ENCODE measurements at places on chromosomes 6 and 20. TPM values are rescaled to one million over a fixed set of nuclear protein-coding genes. Genes with fewer than 3 reads are reported as not detected.

CDH26 gene
- total RNA-seq, result 2.4 TPM

TMEM200A gene
- total RNA-seq, result 0.53 TPM

DNA sequence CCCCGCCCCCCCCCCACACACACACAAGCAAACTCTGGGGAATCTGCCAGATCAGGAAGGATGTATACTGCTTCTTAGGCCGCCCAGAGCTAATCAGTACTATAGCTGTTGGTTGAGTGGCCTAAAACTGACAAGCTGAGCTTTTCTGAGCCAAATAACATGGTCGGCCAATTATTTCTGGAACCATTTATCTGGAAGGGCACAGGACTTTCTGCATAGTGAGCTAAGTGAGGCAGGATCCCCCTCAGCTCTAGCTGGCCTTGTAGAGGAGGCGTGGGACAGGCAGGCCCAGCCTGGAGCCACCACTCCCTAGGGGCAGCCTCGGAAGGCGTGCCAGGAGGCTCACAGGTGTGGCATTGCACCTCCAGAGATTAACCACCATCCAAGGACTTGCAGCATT is 200.1 kb downstream of the TMEM242 start:
- DNase-seq, result no peak

RAD21L1 gene
- 0.21 TPM for total RNA-seq

DNA sequence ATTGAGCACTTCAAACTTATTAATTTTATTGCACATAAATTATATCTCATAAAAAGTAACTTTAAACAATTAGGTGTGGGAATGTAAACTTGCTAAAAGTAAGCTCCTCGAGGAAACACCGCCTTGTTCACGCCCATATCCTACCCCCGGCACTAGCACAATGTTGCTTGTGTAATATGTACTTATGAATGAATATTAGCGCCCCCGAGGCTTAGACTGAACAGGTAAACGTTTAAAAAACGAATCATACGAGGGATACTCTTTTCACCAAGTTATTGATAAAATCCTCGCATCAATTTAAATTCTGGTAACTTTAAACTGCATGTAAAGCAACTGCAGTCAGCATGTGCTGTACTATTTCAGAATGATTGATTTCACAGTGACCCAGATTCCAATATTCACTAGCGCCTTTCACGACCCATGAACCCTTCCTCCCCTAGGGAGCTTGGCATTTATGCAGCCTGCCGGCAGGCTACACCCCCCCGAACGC is 637 bp downstream of the TFB1M start:
- no peak for DNase-seq

- peak; percentile 36 for DNase-seq
Measured at GRCh38 chr20:836190-836589, 2.7 kb downstream of the FAM110A start.

BPIFA1 gene
- total RNA-seq, result not detected

MDC1 gene
- total RNA-seq, result 127 TPM

- DNase-seq, result no peak
Measured at GRCh38 chr6:6583836-6584235, 4.7 kb upstream of the LY86 start.

TRIM15 gene
- total RNA-seq, result 0.95 TPM

- peak; percentile 63 for DNase-seq
Measured at GRCh38 chr6:40308533-40309306, 278.4 kb downstream of the LRFN2 start.

DNA sequence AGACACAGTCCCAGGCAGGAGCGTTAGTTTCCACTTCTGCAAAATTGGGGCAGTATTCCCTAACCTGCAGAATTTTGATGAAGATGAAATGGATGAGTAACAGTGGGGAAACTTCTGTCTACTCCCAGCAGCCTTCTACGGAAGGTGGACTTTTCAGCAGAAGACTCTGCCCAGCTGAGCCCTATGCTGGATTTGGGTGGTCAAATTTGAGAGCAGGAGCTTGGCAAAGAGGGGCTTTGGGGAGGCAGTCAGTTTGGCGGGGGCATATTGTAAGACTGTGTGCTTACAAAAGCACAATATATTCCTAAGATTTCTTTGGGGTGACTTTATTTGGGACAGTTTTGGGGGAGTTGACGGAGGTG is 5.4 kb upstream of the SDCBP2 start:
- no peak for DNase-seq

DNA sequence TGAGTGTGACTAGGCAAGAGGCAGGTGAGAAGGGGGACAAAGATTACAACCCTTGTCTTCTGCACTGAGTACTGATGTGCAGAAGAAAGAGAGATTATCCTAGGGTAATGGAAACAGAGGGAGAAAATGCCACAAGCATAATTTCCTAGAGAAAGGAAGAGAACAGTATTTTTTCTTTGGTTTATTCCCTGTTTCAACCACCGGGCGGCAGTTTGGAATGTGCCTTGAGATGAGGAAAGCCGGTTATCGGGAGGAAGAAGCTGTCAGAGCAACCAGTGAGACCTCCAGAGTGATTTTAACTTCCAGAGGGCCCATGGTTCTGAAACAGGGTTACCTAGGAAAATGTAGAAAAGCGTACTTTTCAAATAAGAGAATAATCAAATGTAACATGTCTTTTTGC is 121.4 kb downstream of the REV3L start:
- no peak for DNase-seq

- DNase-seq, result no peak
Measured at GRCh38 chr6:19424853-19425252, 412.3 kb upstream of the ID4 start.

DNA sequence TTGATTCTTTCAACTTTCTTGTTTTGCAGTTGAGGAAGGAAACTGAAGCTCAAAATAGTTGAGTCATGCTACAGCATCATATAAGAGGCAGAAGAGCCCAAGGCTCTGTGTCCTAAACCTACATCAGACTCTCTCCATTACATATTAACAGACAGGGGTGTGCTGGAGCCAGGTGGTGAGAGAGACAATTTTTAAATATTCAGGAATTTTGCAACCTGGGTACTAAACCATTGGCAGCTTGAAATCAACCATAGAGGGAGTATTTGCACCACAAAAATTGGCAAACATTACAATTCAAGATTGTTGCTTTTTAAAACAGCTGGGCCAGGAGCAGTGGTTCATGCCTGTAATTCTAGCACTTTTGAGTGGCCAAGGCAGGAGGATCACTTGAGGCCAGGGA is 65.8 kb upstream of the SOX4 start:
- no peak for DNase-seq

C6orf52 gene
- total RNA-seq, result 4.4 TPM

GRCh38 chr6:110786696-110787095 is 28.6 kb downstream of the CDK19 start:
- DNase-seq, result no peak

DNA sequence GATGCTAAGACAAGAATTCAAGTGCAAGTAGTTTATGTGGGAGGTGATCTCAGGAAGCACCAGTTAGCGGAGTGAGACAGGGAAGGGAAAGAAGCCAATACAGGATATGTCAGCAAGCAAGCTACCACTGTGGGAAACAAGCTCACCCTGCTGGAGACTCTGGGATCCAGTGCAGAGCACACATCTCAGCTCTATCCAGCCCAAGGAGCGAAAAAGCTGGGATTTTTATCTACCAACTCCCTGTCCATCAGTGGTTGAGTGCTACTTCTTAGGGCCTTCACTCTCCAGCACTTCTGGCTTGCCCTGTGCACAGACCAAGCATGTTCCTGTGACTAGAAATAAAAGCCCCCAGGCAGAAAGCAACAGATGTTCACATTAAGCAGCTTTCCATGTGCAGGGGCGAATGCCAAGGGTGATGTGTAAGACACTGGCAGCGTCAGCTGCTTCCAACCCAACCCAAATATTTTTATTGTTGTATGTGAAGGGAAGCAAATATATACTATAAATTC is 10.8 kb upstream of the RNF24 start:
- DNase-seq, result no peak

HTR1E gene
- not detected for total RNA-seq

DNA sequence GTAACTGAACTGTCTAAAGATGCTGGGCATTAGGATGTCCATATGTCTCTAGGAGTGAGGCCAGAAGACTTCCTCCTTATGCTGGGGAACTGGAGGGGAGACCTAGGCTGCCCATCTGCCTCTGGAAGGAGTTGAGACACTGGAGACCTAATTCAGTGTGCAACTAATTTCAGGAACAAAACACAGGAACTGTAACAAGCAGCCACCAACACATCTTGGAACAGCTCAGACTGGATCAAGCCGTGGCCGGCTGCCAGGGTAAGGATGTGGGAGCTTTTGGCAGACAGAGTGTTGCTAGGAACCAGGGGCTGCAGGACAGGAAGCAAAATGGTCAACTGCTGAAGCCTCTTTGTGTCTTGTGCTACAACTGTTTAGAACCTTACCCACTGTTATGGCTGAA is 16.4 kb upstream of the MAS1 start:
- no peak for DNase-seq

KIFC1 gene
- total RNA-seq, result 96.3 TPM

GRCh38 chr20:48317578-48317977 is 510.2 kb downstream of the PREX1 start:
- no peak for DNase-seq

- DNase-seq, result no peak
Measured at GRCh38 chr6:66245231-66245630, 538.2 kb upstream of the EYS start.

DNA sequence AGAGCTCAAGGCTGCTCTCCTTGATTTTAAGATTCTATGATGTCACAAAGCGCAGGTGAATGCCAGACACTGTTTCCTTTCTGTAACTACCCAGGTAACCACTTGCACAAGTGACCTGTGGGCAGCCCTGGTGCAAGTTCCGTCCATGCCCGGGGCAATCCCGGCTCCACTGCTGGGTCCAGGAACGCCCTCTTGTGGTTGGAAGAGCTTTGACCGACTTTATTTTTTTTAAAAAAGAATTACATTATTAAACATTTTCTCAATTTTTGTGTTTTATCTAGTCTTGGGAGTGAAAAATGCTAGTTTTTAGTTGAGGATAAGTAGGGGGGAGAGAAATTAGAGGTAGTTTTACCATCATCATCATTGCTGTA is 695.2 kb downstream of the QKI start:
- DNase-seq, result no peak

KHDC1L gene
- not detected for total RNA-seq

SNAP91 gene
- not detected for total RNA-seq

GRCh38 chr6:38279423-38279822 is 360.3 kb downstream of the BTBD9 start:
- DNase-seq, result no peak

FAM217A gene
- total RNA-seq, result not detected

- DNase-seq, result no peak
Measured at GRCh38 chr20:15039088-15039752, 701.8 kb upstream of the FLRT3 start.

GRCh38 chr20:45433316-45433715 is 17.4 kb downstream of the PIGT start:
- DNase-seq, result no peak

DNA sequence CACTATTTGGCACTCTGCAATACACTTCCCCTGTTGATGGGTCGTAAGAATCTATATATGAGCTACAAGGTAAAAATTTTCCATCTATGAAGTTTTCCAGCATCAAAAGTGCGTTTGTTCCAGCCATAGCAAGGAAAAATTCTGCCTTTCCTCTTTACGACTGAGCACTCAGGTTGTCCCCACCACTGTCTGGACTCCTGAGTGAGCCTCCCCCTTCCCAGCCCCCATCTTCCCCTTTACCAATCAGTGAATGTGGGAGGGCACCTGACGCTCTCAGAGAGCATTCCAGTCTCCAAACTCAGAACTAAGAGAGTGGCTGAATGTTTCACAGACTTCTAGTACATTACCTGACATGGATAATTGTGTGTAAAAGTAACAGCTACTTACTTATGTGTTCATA is at the start of gene ALDH8A1:
TSS of gene ALDH8A1 (minus strand) at position 175 of the 400 bp plus-strand sequence. CDS start at position 127, 48 bp downstream.
- no peak for DNase-seq

GRCh38 chr6:125754566-125754965 is 5.1 kb downstream of the HEY2 start:
- no peak for DNase-seq

CAPN11 gene
- total RNA-seq, result not detected

GRCh38 chr6:6891125-6891721 is 216.5 kb upstream of the RREB1 start:
- DNase-seq, result no peak

GRCh38 chr20:61119794-61120410 is 132.2 kb upstream of the CDH4 start:
- no peak for DNase-seq

- DNase-seq, result no peak
Measured at GRCh38 chr6:12950976-12951375, 234.4 kb downstream of the PHACTR1 start.

HSPA12B gene
- not detected for total RNA-seq

TNNC2 gene
- total RNA-seq, result 0.49 TPM

GRCh38 chr6:53750052-53750650 is 44.7 kb upstream of the LRRC1 start:
- no peak for DNase-seq

PTCRA gene
- total RNA-seq, result not detected

- peak; percentile 73 for DNase-seq
Measured at GRCh38 chr20:13546497-13547131, 92.1 kb downstream of the TASP1 start.

DNA sequence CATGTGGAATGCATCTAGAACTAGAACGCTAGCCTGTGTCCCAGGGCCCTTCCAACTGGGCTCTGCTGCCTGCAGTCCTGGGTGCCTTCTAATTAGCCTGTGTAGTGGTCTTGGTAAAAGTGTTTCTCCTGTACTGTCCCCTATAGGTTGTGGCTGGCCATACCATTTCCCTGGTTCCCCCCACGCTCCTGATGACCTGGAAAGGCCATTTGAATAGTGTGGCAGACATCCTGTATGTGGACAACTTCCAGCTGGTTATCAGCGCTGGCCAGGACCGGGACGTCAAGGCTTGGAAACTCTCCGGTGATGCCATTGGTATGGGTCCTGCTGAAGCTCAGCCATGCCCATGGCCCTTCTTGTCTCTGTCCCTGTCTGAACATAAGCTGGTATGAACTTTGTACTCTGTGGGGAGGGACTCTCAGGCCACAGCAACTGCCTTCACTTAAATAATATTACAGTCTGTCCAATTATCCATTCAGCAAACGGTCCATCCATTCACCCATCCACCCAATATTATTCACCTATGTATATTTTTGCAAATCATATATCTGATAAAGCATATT is 60.7 kb downstream of the SUN5 start:
- no peak for DNase-seq

- DNase-seq, result peak; percentile 38
Measured at GRCh38 chr6:167826896-167827582, at the start of gene AFDN. AFDN (plus strand) TSS chr6:167826911; CDS start chr6:167827133, 222 bp downstream.

- no peak for DNase-seq
Measured at GRCh38 chr6:54981647-54982046, 135.1 kb downstream of the FAM83B start.

DNA sequence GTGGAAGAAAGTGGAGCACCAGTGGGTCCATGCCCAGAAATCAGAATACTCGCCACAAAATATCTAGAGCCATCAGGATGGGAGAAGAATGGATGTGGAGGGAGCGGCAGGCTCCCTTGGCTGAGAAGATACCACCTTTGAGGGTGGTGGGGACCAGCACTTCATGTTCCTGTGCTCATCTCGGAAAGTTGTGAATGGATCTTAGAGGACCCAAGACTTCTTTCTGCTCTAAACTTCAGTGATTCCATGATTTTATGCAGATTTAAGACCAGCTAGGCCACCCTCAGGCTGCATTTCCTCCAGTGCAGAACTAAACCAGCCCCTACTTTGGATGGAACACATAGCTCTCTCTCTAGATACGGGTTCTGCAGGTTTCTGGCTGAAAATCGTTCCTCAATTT is 416.5 kb downstream of the CDC5L start:
- DNase-seq, result no peak
